ENCODE measurements at places on chromosomes 6 and 20. TPM values are rescaled to one million over a fixed set of nuclear protein-coding genes. Genes with fewer than 3 reads are reported as not detected.

DNA sequence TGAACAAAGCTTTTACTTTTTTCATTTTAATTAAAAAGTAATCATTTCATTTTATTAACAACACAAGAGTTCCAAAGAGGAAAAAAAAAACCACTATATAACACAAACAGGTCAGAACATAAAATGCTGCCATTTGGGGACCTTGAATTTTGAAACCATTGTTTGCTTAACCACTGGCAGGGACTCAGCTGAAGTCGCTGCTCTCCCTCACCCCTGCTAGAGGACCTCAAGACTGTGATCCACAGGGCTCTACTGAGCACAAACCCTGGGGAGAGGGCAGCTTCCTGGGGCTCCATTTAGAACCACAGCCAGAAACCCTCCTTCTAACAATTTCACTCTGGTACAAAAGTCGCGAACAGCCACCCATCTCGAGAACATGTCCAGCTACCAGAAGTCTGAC is 28.8 kb downstream of the NCOA5 start:
- H3K36me3 ChIP-seq, result peaks cover 49% of the 10 kb centered on the region
- DNase-seq, result no peak
- no peak overlapping the region for H3K4me3 ChIP-seq

- no peak for DNase-seq
- peaks cover 5% of the 10 kb centered on the region for H3K27me3 ChIP-seq
- no peaks in the 10 kb centered on the region for H3K4me1 ChIP-seq
- no peak overlapping the region for H3K4me3 ChIP-seq
- H3K36me3 ChIP-seq, result no peaks in the 10 kb centered on the region
- H3K27ac ChIP-seq, result no peak overlapping the region
These were observed 14.2 kb upstream of the LPA start for GRCh38 chr6:160678230-160678629.

- H3K27me3 ChIP-seq, result peaks cover 7% of the 10 kb centered on the region
- H3K4me1 ChIP-seq, result no peaks in the 10 kb centered on the region
- H3K27ac ChIP-seq, result no peak overlapping the region
- no peak overlapping the region for H3K4me3 ChIP-seq
- no peak for DNase-seq
These were observed 32.5 kb downstream of the MYH7B start for GRCh38 chr20:34988191-34988540.

GRCh38 chr20:49231471-49231870 is 12.3 kb downstream of the DDX27 start:
- peaks cover 86% of the 10 kb centered on the region for H3K36me3 ChIP-seq
- DNase-seq, result no peak
- no peaks in the 10 kb centered on the region for H3K4me1 ChIP-seq
- H3K4me3 ChIP-seq, result no peak overlapping the region
- H3K27ac ChIP-seq, result no peak overlapping the region

DNA sequence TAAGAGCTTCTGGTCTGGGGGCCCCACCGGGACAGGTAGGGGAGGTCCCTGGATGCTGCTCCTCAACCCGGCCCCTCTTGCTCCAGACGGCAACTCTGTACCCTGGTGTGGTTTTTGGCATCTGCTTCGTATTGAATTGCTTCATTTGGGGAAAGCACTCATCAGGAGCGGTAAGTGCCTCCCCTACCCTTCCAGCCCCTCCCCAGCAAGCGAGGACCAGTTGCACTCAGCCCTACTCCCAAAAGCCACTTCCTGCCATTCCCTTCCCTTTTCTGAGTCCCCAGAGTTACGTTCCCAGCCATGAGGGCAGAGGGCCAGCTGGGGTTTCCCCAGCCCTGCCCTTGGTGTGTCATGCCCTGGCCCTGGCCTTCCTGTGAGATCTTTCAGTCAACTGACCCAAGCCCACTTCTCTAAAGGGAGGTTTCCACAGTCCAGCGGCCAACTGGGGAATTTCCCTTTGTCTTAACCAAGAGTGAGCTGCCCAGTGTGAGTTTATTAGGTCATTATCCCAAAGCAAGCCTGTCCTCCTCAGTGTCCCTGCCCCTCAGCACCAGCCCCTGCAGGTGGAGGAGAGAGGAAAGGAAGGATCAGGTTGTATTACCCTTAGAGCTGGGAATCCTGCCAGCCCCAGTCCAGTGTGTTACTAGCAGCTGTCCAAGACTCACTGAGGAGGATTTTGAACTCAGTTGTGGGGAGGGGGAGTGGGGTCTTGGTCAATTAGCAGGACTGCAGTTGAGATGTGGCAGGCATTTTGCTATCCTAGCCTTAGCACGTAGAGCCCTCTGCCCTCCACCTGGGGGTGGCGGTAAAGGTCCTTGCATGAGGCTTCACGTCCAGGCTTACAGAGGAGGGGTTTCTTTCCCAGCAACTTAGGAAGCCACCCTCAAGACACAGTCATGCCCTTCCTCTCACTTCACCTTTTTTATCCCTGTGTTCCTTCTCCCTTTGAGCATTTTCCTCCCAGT is 45.8 kb downstream of the TM9SF4 start:
- no peaks in the 10 kb centered on the region for H3K27me3 ChIP-seq
- no peak overlapping the region for H3K4me3 ChIP-seq
- peaks cover 66% of the 10 kb centered on the region for H3K36me3 ChIP-seq
- H3K4me1 ChIP-seq, result no peaks in the 10 kb centered on the region
- H3K27ac ChIP-seq, result no peak overlapping the region

DNA sequence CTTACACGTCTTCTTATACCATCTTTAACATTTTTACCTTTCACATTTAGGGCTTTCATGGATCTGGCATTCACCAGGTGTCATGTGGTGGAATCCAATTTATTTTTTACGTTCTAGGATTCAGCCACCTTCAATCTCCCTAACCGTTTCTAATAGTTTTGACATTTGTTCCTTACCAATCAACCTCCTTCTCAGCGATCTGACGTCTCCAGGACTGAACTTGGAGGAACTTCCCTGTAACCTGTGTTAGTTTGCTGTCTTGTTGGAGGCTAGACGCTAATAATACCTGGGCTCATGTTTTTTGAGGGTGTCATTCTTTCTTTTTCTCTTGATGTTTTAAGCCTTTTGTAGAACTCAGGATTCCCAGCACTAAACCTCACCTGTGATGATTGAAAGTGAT is 351.6 kb downstream of the THBS2 start:
- no peak overlapping the region for H3K27ac ChIP-seq
- peaks cover 14% of the 10 kb centered on the region for H3K4me1 ChIP-seq
- H3K4me3 ChIP-seq, result no peak overlapping the region
- DNase-seq, result no peak
- no peaks in the 10 kb centered on the region for H3K36me3 ChIP-seq

DNA sequence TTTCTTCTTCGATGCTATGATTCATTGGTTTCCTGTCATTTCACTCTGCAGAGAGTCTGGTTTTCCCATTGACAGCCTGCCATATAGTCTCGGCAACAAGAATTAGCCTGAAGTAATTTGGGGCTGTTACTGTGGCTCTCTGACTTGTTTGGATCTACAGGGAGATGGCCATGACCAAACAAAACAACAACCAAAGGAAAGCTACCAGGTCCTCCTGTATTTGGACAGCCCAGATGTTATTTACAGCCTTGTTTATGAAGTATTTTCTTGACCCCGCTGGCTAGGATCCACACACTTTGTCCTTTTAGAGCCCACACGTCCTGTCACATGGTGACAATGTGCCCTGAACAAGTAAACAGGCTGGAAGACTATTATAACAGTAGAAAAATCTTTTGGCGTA is 111.4 kb upstream of the PREP start:
- no peaks in the 10 kb centered on the region for H3K4me1 ChIP-seq
- no peak overlapping the region for H3K27ac ChIP-seq
- no peak for DNase-seq
- H3K36me3 ChIP-seq, result no peaks in the 10 kb centered on the region
- no peak overlapping the region for H3K4me3 ChIP-seq

DNA sequence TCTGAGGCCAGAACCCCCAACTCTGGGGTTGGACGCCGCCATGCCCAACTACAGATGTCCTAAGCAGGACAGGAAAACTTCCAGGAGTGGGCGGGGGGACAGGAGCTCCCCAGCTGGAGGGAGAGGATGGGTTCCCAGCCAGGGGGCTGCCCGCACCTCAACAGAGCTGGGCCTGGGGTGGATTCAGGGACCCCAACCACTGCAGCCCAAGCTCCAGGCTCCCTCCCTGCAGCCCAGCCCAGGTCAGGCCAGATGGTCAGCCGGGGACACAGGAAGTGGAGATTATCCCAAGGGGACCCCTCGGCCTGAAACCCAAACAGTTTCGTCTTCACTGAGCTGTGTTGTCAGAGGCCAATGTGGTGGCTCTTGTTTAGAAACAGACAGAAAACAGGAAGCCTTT is 9.4 kb downstream of the LAMA5 start:
- no peak for DNase-seq
- no peak overlapping the region for H3K27ac ChIP-seq
- H3K27me3 ChIP-seq, result peaks cover 5% of the 10 kb centered on the region

DNA sequence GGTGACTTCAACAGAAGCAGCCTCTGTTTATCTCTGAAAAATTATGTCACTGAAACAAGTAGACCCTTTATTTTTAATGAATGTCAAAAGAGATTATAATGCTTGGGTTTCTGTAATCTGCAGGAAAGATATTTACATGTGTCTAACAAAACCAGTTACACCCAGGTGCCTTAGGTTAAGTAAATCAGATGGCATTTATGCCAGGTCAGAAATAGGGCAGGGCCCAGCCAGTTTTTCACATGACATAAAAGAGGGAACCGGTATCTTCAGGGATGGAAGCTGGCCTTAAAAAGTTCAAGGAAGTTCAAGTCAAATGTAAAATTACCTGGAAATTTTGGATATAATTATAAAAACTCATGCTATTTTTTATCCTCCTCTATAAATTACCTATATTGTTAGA is 14.2 kb upstream of the ENPP4 start:
- H3K36me3 ChIP-seq, result no peaks in the 10 kb centered on the region
- no peak overlapping the region for H3K4me3 ChIP-seq
- H3K27ac ChIP-seq, result no peak overlapping the region
- no peak for DNase-seq
- no peaks in the 10 kb centered on the region for H3K27me3 ChIP-seq
- peaks cover 11% of the 10 kb centered on the region for H3K4me1 ChIP-seq

- no peak for DNase-seq
- no peaks in the 10 kb centered on the region for H3K36me3 ChIP-seq
- no peak overlapping the region for H3K4me3 ChIP-seq
- H3K4me1 ChIP-seq, result peaks cover 10% of the 10 kb centered on the region
- H3K27me3 ChIP-seq, result peaks cover 5% of the 10 kb centered on the region
These were observed 46.5 kb upstream of the MLN start for GRCh38 chr6:33850296-33850695.

DNA sequence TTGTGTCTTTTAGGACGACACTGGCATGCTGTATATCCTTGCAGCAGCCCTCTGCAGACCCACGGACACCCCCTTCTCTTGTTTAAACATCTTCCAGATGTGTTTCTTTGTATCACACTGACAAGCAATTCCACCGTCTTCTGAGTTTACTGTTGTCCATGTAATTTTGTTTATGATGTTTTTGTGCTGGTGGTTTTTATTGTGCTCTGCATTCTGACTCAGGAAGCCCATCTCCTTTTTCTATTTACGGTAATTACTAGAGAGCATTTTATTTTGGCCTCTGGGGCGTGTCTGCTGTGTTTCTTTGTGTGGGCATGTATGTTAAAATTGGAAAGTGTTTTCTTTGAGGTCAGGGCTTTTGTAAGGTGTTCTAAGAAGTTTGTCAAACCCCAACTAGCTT is 111.9 kb downstream of the JARID2 start:
- H3K4me1 ChIP-seq, result peaks cover 3% of the 10 kb centered on the region
- H3K27me3 ChIP-seq, result no peaks in the 10 kb centered on the region
- H3K36me3 ChIP-seq, result no peaks in the 10 kb centered on the region
- no peak overlapping the region for H3K27ac ChIP-seq
- no peak overlapping the region for H3K4me3 ChIP-seq

GRCh38 chr20:54323227-54323734 is 115.4 kb downstream of the PFDN4 start:
- H3K36me3 ChIP-seq, result no peaks in the 10 kb centered on the region
- H3K4me3 ChIP-seq, result no peak overlapping the region
- H3K27ac ChIP-seq, result no peak overlapping the region
- H3K4me1 ChIP-seq, result no peaks in the 10 kb centered on the region
- no peaks in the 10 kb centered on the region for H3K27me3 ChIP-seq

GRCh38 chr6:31400467-31401289 is 2.7 kb upstream of the MICA start:
- DNase-seq, result peak; percentile 53
- H3K27ac ChIP-seq, result peak overlapping the region; percentile 79
- H3K4me1 ChIP-seq, result peaks cover 65% of the 10 kb centered on the region
- H3K36me3 ChIP-seq, result no peaks in the 10 kb centered on the region
- H3K27me3 ChIP-seq, result no peaks in the 10 kb centered on the region

Gene MEP1A
- not detected for total RNA-seq

Gene LAMA4
- not detected for total RNA-seq

Gene RAET1L
- not detected for total RNA-seq

Gene SIRT5
- 16.3 TPM for total RNA-seq

Gene TFAP2B
- total RNA-seq, result not detected

Gene IRF4
- 20.8 TPM for total RNA-seq

Gene CPXM1
- total RNA-seq, result not detected

Data from CD4-positive, alpha-beta T cell (primary cell).